ENCODE measurements at places on chromosomes 7 and 10.

DNA sequence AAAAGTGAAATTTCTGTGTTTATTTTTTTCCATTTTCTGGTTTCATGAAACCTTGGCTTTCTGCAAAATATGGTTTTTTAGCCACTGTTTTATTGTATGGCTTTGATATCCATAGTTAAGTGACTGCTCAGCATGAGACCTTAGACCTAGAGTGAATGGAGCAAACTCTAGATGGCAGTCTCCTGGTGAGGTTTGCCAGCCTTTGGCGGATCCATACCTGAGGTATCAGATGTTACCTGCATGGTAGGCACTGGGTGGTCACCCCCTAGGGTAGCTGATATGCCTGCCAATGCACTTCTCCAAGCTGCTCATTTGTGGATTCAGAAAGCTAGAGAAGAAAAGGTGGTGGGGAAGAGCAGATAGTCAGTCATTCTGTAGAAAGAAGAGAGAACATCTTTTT, 17.4 kb upstream of the FZD8 start:
- no peak for DNase-seq

- DNase-seq, result no peak
Measured at GRCh38 chr10:11551916-11552602, 59.4 kb downstream of the USP6NL start.

DNA sequence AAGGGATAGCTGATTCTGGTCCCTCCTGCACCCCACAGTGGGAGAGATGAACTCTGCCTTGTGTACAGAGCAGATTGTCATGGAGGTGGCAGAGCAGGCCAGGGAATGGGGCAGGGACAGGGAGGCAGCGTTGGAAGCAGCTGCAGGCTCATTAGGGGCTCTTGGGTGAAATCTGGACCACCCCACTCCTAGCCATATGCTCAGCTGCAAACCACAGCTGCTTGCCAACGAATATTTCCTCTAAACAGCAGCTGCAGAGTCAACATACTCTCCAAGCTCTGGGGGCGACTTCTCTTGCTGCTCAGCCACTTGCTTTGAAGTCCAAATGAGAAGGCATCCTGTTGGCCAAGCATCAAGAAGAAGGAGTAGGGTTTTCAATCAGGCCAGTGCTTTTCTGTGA, 302.3 kb upstream of the AUTS2 start:
- no peak for DNase-seq

DNA sequence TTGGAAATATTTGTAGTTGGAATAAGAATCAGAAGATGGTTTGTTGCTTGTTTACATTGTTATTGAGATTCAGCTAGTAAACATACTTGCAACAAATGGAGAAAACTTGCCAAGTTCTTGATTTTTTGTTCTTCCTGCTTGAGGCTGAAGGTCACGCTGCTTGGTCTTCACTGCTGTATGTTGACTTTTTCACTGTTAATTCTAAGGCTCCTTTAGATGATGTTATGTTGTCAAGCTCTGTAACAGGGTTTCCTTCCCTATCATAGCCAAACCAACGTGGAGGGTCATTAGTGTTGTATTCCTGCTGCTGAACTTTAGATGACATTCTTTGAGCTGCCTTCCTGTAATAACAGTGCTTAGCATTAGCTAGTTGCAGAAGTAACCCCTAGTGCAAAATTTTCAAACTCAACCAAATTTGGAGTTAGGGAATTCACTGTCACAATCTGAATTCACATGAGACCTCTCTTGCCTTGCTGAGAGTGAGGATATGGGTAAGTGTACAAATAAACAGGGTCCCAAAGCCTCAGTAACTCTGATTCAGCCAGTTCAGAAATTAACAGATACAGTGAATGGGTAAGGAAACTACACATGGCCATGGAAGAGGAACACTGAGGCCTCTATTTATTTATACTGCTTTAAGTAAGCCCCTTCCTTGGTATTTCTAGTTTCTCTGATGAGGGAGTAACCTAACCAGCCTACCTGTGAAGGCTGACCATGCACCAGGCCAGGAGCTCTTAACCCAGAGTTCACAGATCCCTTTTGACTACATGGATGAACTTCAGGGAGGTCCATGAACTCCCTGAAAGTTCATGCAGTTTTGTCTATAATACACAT, 64.6 kb downstream of the FAM185A start:
- DNase-seq, result no peak

- no peak for DNase-seq
Measured at GRCh38 chr7:66443946-66444345, 184.7 kb upstream of the KCTD7 start.

DNA sequence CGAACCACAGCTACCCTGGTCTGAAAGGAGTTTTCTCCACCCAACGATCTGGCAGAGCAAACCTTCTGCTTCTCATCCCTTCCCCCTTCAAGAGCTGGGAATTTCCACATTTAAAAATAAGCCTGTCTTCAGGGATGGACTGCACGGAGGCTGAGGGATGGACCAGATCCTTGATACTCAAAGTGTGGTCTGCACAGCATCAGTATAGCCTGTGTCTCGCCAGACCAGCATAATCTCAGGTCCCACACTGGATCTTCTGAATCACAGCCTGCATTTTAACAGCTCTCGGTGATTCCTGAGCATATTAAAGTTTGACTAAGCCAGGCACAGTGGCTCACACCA, 7.1 kb downstream of the KCNMA1 start:
- DNase-seq, result no peak

Measured in stimulated activated CD8-positive, alpha-beta memory T cell treated with anti-CD3 and anti-CD28 coated beads, Interleukin-4, amount 100 ng/mL, for 1 hour (primary cell).